ENCODE measurements at places on chromosomes 11 and 22.
A peak's percentile ranks its signal among the peaks of the same experiment; 100 is the strongest.

DNA sequence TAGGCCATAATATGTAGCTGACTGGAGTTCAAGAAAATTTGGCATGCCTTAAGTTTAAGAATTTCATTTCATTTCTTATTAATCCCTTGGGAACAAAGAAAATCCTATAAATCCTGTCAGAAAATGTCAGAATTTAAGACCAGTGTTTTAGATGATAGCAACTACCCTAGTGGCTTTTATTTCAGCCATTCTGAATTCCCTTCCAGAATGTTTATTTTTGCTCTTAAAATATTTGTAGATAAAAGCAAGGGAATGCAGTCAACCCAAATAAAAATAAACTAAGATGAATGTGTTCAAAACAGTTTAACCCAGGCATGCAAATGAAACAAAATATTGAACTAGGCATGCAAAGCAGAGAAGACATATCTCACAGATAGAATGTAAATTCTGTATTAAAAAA lies 356.9 kb upstream of the LRRC4C start:
- no peak for DNase-seq

DNA sequence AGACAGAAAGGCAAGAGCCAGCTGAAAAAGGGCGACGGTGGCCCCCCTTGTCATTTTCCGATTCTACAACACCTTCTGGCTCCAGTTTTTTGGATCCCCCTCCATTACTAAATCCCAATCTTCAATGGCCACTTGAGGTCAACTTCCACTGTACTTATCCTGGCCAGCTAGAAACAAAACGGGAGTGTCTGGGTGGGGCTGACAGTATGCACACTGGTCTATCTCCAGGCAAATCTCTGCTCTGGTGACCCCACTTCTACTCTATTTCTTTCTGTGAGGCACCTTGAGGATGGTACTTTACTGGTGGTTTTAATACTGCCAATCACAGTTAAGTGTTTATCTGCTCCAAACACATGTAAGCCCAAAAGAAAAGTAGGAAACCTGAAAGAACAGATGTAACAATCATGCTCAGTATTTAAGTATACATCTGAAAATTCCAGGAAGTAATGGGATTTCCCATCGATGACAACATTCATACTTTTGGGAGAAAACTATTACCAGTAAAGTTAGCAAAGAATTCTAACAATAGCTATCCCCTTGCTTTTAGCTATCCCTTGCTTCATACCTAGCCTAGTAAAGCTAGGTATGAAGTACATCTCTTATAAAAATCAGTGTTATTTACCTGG lies 16.0 kb downstream of the CDON start:
- DNase-seq = no peak

GRCh38 chr11:128630367-128631230 lies 43.2 kb upstream of the ETS1 start:
- peak; percentile 85 for DNase-seq

DNA sequence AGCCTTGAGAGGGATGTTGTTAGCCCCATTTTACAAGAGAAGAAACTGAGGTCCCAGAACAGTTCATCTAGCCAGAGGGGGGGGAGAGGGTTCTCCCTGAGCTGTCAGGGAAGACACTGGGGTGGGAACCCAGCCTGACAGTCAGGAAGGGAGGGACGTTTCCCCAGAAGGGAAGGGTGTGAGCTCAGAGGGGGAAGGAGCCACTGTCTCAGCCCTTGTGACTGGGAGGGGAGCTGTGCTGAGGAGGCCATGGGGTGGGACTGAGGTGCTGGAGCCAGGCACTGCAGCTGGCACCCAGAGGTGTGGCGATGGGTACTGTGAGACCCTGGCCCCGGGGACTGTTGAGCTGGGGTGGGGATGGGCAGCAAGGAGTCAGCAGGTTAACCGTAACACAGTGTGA lies 35.7 kb downstream of the DAGLA start:
- DNase-seq = no peak

GRCh38 chr11:130449996-130450769 lies 1.7 kb downstream of the ADAMTS15 start:
- peak; percentile 83 for DNase-seq

DNA sequence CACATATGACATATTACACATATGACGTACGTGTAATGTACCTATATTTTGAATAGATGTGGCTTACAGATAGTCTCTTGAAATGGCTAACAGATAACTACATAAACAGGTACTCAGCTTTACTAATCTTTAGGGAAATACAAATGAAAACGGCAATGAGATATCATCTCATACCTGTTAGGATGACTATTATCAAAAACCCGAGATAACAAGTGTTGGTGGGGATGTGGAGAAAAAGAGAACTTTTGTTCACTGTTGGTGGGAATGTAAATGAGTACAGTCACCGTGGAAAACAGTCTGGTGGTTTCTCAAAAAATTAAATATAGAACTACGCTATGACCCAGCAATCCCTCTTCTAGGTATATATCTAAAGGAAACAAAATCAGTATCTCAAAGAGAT lies 247.6 kb downstream of the ETS1 start:
- no peak for DNase-seq

- no peak for DNase-seq
Observed at GRCh38 chr11:110152199-110152598, 59.0 kb downstream of the ZC3H12C start.

- peak; percentile 86 for DNase-seq
Observed at GRCh38 chr22:30286813-30287647, 2.3 kb downstream of the CASTOR1 start.

- no peak for DNase-seq
Observed at GRCh38 chr11:11798586-11799438, 43.0 kb upstream of the USP47 start.

DNA sequence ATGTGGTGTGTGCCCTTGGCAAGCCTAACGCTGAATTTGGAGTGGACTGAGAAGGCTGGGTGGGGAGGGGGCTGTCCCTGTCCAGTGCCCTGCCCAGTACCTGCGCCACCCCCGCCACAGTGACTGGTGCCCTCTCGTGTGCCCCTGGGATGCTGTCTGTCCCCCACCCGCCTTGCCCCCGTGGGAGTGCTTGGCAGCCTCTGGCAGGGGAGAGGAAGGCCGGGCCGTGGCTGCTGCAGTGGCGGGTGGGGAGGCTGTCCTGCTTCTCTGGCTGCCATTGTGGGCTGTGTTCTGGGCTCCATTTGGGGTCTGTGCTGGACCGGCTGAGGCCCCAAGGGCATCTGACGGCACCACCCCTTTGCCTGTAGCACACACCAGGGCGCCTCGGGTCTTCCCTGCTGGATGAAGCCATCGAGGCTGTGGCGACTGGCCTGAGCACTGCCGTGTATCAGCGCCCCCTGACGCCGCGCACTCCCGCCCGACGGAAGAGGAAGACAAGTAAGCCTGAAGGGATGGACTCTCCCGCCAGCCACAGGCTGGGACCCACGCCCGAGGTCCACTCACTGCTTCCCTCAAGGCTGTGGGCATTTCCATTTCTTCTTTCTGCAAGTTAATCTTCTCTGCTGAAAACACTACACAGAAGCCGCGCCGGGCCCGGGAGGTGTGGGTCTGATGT lies 17.6 kb downstream of the IRF7 start:
- no peak for DNase-seq

DNA sequence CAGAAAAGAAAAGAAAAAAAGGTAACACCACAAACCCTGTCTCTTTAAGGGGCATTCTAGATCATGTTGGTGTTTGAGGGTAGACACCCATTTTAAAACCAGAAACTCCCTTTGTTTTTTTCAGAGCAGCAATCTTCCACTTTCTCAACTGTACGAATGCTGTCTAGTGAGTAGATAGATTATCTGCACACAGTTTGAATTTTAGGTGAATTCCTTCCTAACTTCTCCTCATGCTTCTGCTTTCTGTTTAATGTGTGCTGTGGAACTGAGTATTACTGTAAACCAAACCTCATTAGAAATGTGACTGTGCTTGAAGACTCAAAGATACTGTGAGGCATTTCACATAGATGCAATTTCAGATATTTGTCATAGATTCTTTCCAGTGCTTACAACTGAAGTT lies 102.4 kb downstream of the PRMT3 start:
- DNase-seq = no peak

DNA sequence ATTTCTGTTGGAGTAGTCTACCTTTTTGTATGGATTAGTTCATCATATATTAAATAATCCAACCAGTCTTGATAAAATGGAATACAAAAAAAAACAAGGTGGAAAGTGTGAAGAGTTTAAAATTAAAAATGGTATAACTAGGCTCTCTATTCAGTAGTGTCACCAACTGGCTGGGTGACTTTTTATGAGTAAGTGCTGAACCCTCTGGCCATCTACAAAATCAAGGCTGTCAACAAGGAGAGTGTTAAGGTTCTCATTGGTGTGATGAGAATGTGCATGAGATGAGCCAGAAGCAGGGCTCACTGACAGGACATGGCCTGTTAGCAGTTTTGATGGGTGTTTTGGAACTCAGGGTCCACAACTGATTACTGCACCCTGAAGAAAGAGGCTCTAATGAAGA lies 343.2 kb downstream of the AASDHPPT start:
- DNase-seq = no peak

DNA sequence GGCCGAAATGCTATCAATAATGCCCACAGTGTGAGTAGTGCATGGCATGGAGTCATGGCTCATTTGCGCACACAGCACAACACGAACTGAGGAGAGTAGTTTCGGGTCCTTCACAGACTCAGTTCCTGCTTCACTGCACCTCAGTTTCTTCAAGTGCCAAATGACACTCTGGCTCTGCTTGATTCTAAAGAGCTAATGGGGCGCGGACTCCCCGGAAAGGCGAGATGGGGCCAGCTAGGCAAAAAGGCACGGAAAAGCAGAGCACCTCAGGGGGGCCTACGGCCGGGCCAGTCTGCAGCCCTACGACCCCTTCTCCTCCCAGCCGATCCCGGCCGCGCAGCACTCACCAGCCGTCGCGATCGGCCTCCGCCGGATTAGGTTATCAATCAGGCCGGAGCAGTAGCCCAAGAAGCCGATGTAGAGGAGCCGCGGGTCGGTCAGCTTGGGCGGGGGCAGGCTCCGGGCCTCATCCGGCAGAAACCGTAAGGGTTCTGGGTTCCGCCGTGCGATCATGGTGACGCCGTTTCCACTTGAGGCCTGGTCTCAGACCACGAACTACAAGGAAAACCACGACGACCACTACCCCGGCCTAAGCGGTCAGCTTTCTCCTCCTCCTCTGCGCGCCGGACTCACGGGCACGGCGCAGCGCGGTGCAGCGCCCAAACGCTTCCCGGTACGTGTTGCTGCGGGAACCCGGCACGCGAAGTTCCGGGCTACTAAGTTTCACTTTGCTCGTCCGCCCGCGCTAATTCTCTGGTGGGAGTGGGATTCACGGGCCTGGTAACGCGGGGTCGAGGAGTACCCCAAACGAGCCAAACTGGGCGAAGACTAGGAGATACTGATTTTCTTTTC lies at the start of gene NDUFC2:
NDUFC2 (minus strand) TSS at position 631 of the 852 bp plus-strand sequence; CDS start at position 513, 118 bp downstream.
- DNase-seq = peak; percentile 84

DNA sequence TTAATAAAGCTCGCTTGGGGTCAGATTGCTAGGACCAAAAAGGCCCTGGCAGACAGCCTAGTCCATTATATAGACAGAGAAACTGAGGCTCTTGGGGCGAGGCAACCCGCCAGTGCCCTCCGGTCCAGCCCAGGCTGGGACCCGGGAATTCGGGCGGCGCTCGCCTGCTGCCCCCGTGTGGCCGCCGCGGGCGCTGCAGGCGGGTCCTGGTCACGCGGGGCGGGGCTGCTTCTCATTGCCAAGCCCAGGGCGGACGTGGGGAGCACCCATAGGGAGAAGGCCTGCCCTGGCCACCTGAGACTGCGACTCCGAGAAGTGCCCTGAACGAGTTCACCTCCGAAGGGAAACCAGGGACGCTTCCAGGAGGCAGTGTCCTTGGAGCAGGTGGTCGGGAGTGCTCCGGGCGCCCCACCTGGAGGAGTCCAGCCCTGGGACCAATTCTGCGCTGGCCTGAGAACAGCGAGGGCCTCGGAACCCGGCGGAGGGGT lies 36.0 kb upstream of the CSNK1E start:
- DNase-seq = peak; percentile 85

GRCh38 chr11:61068581-61068980 lies 33.7 kb upstream of the CD5 start:
- DNase-seq = no peak

DNA sequence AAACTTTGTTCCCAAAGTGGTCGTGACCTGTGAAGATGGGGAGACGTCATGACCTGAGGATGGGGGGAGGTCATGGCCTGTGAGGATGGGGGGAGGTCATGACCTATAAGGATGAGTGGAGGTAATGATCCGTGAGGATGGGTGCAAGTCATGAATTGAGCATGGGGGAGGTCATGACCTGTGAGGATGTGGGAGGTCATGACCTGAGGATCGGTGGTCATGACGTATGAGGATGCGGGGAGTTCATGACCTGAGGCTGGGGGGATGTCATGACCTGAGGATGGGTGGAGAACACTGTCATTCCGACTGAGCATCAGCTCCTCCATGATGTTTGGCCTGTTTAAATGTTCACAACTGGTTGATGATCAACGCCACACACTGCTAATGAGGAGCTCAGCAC lies 25.9 kb downstream of the YPEL1 start:
- no peak for DNase-seq

DNA sequence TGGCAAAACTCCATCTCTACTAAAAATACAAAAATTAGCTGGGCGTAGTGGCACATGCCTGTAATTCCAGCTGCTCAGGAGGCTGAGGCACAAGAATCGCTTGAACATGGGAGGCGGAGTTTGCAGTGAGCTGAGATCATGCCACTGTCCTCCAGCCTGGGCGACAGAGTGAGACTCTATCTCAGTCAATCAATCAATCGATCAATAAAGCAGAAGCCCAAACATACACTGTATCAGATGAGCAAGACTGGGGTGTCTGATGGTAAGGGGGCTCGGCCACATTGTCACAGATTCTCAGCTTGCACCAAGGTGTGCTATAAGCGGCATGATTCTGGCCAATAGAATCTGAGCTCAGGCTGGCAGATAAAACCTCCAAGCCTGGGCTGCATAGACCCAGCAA lies 261.1 kb downstream of the BUD13 start:
- peak; percentile 34 for DNase-seq

DNA sequence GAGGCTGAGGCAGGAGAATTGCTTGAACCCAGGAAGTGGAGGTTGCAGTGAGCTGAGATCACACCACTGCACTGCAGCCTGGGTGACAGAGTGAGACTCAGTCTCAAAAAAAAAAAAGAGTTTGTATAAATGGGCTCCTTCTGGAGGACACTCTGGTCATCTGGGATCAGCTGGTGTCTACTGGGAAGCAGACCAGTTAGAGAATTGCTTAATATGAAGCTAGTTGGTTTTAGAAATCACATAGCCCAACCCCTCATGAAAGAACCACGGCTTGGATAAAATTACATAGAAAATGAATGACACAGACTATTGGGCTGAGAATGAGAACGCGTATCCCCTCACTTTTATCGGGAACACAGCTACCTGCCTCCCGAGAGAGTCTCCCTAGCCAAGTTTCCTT lies 3.2 kb upstream of the MS4A14 start:
- DNase-seq = no peak

DNA sequence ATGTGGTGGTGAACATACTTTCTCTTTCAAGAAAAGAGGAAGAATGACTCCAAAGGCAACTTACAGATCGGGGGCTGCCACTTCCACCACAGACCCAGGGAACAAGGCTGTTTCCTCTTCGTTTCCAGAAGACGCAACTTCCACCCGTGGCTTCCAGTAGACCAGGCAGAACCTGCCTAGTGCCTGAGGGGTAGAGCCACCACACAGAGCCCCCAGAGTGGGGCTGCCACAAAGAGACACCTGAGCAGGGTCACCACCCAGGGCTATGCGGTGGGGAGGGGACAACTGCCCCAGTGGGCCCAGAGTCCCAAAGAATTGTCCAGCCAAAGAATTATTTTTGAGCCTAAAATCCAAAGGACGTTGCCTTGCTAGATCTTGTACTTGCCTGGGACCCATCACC lies 16.7 kb upstream of the PHF21B start:
- DNase-seq = no peak
